NCI-H524 (cell line): ENCODE measurements at places on chromosomes 13 and 19.

DNA sequence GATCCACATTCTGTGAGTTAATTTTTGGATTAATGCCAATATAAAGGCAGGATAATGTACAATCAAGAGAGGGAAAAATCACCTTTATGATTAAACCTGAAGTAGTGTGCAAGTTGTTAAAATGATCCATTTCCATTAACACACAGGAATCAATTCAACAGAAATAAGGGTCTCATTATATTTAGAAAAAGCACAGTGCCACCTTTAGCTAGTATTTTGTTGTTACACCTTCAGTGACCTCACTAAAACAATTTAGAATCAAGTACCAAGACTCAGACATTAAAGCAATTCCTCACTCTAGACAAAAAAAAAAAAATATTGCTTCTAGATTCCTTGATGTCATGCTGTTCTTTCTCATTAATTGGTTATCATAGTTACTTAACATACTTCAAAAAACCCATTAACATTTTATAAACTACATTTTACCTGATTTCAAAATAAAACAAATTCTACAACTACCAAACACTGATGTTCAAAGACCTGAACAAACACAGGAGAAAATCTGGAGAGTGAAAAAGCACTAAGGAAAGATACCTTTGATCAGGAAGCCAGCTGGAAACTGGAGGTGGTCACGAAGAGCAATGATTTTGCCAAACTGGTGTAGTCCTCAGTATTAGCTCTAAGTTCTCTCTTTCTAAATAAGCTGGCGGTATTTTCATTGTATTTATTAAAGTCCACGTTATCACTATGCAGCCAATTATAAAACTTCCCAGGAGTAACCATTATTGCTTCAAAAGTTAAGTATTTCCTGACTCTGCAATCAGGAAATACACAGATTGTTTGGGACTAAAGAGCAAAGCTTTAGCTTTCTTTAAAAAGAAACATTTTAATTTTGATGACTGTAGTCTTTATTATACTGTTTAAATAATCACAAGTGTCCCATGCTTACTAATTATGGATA is 115.3 kb downstream of the TBC1D4 start:
- DNase-seq = no peak

GRCh38 chr13:66138172-66138811 is 1091.8 kb downstream of the PCDH9 start:
- peak; percentile 12 for DNase-seq

DNA sequence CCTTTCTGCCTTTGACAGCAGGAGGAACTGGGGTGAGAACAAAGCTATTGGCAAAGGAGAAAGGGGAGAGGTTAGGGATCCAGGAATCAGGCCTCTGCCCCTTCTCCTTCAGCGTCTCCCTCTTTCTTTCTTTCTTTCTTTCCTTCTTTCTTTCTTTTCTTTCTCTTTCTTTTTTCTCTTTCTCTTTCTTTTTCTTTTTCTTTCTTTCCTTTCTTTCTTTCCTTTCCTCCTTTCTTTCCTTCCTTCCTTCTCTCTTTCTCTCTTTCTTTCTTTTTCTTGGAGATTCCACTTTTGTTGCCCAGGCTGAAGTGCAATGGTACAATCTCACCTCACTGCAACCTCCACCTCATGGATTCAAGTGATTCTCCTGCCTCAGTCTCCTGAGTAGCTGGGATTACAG is 75.6 kb downstream of the TRPM4 start:
- DNase-seq = no peak

DNA sequence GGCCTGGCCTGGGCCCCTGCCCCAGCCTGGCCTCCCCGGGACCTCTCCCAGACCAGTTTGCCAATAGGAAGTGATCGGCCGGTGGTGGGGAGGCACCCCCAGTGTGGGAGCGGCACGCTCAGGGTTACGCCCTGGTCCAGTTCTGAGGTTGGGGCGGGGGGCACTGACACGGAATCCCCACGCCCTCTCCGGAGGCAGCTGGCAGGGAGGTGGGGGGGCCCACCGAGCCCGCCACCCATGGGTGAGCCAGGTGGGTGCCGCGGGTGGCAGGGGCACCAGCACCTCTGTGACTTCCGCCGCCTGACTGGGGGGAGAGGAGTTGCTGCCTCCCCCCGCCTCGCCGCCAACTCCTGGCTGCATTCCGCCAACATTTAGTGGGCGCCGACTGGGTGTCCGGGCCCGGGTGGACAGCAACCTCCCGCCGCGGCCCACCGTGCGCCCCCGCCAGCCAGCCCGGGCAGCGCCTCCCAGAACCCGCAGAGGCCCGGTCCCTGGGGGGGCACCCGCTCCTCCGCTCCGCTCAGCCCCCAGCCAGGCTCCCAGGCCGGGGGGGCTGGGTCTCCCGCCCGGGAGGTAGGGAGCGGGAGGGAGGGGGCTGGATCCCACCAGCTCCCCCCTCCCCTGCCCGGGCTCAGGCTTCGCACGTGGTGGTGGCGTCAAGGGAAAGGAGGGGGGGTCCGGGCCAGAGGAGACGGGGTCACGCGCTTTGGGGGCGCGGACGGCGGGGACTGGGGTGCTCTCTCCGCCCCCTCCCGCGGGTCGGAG is 2.0 kb downstream of the ZBTB7A start:
- peak; percentile 47 for DNase-seq

DNA sequence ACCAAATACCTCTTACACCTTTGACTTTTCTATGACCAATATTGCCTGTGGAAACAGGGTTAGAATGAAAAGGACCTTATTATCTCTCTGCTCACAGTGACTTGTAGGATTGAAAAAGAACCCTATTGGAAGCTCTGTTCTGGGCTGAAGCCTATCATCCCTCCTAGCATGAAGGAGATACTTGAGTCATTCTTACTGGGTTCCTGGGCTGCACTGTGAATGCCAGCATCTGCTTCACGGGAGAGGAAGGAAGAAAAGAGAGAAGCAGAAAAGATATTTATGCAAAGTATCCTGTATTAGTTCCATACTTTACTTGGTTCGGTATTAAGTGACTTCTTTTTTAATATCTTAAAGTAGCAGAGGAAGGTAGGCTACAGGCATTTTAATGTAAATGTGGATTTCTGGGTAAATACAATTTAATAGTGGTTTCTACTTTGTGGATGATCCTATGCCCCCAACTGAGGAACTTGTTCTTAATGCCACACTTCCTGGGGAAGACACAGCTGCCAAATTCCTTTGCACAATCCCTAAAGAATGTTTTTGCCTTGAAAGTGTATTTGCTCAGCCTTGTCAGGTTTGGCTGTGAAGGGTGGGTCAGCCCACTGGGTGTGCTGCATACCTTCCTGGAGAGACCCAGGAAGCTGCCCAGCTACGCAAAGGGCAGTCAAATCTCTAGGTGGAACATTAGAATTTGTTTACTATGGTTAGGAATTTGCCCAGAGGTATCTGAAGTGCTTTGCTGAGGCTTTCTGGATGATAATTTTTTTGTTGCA is 13.7 kb upstream of the SCEL start:
- no peak for DNase-seq

GRCh38 chr19:2245273-2245672 is 3.9 kb upstream of the AMH start:
- no peak for DNase-seq

- DNase-seq = no peak
These were observed 469.4 kb downstream of the KLF12 start for GRCh38 chr13:73664851-73665250.

GRCh38 chr19:33071887-33072286 is 7.2 kb upstream of the RHPN2 start:
- DNase-seq = no peak

DNA sequence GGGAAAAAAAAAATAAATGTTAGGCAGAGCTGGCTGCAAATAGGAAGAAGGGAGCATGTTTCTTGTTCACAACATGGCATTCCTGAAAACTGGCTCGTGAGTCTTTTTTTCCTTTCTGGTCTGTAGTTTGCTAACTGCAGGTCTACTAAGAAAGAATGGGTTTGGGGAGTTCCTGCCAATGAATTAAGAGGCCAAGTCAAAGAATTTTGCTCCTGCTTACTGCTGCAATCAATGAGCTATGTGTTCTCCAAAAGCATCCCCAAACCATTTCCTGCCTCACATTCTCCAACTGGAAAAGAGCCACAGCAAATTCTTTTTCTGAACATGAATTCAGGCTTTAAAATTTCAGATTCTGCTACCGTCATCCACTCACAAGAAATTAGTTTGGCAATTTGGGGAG is 88.6 kb downstream of the DCT start:
- DNase-seq = no peak

- peak; percentile 31 for DNase-seq
These were observed 1.9 kb downstream of the FOXO1 start for GRCh38 chr13:40664350-40665125.

DNA sequence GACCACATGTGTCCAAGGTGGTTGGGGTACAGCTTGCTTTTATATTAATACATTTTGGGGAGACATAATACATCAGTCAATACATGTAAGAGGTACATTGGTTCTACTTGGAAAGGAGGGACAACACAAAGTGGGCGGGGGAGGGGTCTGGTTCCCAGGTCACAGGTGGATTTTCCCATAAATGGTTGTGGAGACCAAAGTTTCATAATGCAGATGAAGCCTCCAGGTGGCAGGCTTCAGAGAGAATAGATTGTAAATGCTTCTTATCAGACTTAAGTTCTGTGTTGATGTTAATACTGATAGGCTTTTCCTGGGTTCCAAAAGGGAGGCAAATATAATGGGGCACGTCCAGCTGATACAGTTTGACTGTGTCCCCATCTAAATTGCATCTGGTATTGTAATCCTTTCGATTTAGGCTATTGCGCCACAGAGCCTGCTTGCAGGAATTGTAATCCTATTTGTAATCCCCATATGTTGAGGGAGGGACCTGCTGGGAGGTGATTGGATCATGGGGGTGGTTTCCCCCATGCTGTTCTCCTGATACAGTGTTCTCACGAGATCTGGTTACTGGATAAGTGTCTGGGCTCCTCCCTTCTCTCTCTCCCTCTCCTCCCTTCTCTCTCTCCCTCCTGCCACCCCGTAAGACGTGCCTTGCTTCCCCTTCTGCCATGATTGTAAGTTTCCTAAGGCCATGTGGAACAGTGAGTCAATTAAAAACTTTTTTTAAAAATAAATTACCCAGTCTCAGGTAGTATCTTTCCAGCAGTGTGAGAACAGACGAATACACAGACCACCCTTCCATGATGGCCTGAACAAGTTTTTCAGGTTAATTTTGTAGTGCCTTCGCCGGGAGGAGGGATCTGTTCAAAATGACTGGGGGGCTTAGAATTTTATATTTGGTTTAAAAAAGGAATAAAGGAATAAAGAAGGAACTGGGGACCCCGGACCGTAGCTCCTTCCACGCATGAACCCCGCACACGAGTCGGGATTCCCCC is 44.9 kb downstream of the ZNF823 start:
- peak; percentile 73 for DNase-seq

GRCh38 chr13:69450245-69450644 is 657.4 kb upstream of the ATXN8OS start:
- peak; percentile 96 for DNase-seq

DNA sequence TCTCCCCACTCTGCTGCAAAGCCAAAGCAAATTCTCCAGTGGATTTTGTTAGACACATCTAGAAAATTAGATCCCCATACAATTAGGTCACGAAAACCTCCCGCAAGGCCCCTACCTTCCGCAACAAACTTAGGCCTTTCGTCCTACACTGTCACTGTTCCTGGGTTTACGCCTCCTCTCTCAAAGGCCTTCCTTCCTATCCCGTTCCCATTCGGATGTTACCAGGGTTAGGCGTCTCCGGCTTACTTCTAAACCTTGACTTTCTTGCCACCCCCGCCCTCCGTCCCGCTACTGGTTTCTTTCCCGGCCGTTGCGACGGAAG is 754 bp downstream of the RNF6 start:
- DNase-seq = no peak

GRCh38 chr19:18610556-18611326 is 1.9 kb upstream of the TMEM59L start:
- no peak for DNase-seq

DNA sequence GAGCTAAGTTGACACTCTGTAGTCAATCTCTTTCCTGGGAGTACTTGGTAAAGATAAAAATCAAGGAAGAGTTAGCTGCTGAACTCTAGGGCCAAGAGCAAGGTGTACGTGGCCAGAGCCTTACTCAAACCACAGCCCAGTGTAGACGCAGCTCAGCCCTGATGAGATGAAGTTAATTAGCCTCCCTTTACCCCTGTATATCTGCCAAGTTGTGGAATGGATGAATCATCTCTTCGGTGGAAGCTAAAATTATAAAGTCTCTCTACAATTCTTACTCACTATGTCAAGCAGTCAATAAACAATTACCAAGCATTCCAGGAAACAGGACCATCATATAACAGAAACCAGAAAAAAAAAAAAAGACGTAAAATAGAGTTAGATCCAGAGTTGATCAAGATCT is 146.9 kb upstream of the UFM1 start:
- no peak for DNase-seq

- peak; percentile 70 for DNase-seq
These were observed at the start of gene ATP1A3 for GRCh38 chr19:41993612-41994483. ATP1A3 (minus strand) TSS chr19:41994230; CDS start chr19:41994076, 154 bp downstream.

DNA sequence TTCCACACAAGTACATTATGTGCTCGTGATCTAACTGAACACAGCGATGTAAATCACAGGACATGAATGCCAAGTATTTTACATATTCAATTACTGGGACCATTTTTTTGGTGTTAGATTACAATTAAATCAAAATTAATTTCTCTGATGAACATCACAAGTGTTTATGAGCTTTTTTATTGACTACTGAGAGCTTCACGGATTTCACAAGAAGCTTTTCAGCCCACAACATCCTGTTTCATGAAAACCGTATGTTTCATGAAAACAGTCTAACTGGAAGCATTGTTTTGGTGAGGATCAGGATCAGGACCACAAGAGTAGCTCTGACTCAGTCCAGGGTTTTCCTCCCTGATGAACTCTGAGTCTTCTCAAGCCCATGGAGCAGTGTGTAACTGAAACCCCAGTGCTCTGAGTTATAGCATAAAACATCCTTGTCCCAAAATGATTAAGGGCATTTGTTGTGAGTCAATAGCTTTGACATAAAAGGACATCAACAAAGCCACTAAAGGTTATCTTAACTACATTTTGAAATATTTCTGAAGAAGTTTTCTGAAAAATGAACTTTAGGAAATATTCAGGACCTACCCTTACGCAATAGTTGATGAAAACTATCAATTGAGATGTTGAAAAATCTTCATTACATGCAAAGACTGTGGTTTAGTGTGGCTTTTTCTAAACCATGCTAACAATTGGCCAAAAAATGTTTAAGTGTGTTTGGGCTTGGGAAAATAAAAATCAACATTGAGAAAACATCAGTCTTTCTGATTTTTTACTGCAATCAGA is 49.3 kb downstream of the UFM1 start:
- DNase-seq = no peak

- DNase-seq = no peak
These were observed 583.1 kb downstream of the EFNB2 start for GRCh38 chr13:105952233-105952972.

DNA sequence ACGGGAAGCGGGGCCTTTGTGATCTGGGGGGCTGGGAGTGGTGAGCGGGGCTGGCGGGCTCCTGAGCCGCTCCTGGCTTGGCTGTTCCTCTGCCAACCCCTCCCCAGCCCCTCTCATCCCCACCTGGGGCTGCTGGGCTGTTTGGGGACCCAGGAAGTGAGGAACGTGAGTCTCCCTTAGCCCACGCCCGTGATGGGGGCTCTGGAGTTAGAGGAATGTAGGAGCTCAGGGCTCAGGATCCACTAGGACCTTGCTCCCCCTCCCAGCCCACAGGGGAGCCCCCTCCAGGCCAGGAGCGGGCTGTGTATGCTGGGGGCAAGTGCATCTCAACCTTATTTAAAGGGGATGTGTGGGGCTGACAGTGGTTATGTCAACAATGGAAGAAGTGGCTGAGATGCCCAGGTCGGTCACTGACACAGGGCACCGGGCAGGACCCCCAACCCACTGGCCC is 134.1 kb downstream of the URI1 start:
- no peak for DNase-seq
